ENCODE measurements at places on chromosomes 7 and 10.

DNA sequence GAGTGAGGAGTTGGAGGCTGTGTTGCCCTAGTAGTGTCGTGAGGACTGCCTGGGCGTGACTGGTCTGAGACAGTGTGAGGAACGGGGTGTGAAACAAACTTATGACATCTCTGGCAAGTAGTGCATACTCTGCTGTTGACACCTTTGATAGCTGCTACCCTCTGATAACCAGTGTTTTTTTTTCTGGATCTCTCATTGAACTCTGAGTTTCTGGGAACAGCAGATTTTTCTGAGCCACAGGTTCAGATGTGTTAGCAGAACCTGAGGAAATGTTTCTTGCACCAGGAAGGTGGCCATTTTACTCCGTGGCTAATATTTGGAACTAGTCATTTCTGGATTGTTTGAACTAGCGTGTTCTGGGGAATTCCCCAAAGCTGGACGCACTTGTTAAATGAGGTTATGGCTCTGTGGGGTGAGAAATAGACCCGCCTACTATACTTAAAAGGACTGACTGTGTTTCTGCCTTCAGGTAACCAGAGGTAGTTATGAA lies 52.9 kb downstream of the AUTS2 start:
- no peak for DNase-seq

- DNase-seq = no peak
Measured at GRCh38 chr7:101468546-101469275, 106.0 kb downstream of the COL26A1 start.

DNA sequence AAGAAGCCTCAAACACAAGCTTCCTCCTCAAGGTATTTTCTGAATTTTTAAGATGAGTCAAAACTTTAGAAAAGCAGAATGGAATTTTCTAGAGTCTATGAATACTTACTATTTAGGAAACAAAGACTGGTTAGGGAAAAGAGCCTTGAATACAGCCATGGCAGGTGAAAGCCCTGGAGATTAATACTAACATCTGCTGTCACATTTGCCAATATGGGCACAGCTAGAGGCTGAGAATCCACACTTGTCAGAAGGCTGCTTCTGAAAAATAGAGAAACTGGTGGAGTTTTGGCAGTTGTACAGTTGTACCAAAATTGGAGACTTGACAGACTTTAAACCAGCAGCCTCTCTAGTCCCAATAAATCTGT lies 24.3 kb upstream of the CNNM1 start:
- no peak for DNase-seq

DNA sequence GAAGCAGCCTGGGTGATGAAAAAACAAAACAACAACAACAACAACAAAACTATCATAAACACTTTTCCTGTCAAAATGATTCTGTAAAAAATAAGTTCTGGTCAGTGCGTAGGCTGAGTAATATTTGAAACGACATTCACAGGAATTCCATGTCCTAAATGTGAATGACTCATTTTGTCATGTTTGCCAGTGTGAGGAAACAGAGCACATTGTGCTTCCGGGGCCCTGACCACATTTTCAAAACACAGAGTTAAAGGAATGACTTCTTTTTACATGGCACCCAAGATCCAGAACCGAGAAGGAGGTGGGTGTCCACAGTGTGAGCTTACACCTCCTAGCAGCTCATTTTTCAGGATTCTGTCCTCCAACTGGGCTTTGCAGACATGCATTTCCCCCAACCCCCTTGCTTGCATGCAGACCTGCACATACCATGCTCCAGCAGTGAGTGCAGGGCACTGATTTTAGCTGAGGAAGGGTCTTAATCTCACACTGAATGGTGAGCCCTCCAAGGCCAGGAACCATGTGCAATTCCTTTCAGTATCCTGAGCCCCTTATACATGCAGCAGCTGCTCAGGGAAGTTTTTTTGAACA lies 3.0 kb downstream of the CLRN3 start:
- DNase-seq = no peak

- DNase-seq = no peak
Measured at GRCh38 chr10:123494301-123494808, 171.8 kb upstream of the GPR26 start.

DNA sequence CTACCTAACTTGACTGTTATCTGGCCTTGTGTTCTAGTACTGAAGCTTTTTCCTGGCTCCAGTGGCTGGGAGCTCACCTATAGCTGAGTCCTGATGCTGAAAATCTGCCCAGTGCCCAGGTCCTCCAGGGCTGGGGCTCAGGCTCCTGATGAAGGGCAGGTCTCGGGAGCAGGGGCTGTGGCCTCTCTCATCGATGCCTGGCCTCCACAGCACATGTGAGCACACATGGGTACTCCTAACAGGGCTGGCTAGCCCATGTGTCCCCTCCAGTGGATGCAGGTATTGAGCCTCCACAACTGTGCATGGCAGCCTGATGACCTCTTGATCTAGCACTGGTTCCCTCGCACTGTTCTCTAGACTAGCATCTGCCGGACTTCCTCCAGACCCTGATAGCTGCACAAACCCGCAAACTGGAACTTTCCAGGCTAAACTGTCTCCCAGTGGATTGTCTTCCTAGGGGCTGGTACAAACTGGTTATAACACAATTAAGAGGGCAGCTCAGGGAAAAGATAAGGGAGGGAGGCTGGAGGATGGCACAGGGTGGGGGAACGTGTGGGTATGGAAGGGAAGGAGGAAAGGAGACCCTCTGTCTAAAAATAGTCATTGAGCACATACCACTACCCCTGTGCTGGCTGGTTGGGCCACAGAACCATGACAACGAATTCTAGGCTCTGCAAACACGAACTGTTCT lies 35.1 kb downstream of the PLAC9 start:
- no peak for DNase-seq

DNA sequence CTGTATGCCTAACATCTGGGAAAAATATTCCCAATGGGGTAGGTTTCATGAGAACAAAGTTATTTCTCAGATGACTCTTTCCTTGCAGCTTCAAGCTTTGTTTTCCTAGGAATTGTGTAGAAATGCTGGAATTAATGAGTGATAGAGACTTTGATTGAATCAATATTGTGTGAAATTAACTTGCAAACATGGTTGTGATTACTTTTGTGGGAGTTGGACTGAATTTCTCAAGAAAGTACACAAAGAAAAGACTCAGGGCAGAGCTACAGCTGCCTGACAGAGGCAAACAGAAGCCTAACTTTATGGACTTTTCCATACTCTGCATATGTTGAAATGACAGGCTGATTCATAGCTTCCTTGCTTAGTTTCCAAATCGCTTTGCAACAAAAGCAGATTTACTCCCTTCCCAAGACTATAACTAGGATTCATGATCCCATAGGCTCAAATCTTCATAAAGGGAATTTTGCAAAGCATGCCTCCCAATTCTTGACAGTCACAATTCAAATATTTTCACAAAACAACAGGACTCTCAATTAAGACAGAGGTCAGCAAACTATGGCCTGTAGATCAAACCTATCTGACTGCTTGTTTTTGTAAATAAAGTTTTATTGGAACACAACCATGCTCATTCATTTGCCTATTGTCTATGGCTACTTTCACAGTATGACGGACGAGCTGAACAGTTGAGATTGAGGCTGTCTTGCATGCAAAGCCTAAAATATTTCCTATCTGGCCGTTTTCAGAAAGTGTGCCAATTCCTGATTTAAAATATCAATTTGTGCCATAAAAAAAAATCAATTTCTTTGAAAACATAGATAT lies 27.6 kb downstream of the NRP1 start:
- no peak for DNase-seq

DNA sequence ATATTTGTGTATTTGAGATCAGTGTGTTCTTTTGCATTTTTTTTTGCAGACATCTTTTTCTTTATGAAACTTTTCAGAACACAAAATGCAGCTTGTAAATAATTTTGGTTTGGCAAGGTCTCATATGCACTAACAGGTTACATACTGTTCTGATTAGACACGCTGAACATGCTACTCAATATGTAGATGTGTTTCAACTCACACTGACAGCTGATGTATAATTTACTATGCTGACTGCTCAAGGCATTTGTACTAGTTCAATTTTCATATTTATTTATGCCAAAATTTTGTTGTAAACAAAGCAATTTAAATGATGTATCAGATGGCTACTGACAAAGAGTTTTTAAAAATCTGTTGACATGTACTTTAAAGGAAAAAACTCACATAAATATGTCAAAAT lies 123.8 kb downstream of the TFEC start:
- DNase-seq = no peak

DNA sequence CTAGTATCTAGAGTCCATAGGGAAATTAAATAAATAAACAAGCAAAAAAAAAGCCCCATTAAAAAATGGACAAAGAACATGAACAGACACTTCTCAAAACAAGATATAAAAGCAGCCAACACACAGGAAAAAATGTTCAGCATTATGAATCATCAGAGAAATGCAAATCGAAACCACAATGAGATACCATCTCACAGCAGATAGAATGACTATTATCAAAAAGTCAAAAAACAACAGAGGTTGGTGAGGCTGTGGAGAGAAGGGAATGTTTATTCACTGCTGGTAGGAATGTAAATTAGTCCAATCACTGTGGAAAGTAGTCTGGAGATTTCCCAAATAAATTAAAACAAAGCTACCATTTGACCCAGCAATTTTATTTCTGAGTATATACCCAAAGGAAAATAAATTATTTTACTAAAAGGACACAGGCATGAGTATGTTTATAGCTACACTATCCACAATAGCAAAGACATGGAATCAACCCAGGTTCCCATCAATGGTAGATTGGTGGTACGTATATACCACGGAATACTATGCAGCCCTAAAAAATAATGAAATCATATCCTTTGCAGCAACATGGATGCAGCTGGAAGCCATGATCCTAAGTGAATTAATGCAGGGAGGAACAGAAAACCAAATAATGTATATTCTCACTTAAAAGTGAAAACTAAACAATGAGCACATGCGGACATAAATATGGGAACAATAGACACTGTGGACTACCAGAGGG lies 366.5 kb upstream of the SEMA3C start:
- DNase-seq = no peak

DNA sequence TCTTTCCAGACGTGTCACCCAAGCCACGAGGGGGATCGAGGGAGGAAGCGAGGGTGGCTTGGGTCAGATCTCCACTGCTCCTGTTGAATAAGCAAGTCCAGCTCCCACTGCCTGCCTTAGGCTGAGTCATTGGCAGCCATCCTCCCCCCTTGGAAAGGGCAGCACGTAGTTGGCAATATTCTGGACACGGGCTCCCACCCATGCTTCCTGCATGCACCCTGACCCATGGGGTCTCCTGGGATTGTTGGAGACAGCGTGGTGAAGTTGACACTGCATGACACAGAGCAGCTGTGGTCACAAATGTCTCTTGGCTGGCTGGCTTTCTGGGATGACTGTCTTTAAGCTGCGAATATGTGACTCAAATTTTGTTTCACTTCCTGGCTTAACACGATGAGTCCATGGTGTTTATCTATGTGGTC lies 11.2 kb downstream of the BTBD16 start:
- DNase-seq = no peak

DNA sequence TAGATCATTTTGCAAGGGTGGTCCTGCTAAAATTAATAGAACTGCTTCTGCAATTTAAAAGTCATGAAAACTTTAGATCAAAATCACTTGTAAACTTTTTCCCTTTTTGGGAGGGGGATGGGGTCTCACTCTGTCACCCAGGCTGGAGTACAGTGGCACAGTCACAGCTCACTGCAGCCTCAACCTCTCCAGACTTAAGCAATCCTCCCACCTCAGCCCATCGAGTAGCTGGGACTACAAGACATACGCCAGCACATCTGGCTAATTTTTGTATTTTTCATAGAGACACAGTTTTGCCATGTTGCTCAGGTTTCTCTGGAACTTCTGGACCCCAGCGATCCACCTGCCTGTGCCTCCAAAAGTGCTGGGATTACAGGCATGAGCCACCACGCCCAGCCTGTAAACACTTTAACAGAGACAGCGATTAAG lies 79.7 kb downstream of the LRRC17 start:
- DNase-seq = no peak

GRCh38 chr10:127755753-127756152 lies 18.8 kb downstream of the FOXI2 start:
- no peak for DNase-seq

DNA sequence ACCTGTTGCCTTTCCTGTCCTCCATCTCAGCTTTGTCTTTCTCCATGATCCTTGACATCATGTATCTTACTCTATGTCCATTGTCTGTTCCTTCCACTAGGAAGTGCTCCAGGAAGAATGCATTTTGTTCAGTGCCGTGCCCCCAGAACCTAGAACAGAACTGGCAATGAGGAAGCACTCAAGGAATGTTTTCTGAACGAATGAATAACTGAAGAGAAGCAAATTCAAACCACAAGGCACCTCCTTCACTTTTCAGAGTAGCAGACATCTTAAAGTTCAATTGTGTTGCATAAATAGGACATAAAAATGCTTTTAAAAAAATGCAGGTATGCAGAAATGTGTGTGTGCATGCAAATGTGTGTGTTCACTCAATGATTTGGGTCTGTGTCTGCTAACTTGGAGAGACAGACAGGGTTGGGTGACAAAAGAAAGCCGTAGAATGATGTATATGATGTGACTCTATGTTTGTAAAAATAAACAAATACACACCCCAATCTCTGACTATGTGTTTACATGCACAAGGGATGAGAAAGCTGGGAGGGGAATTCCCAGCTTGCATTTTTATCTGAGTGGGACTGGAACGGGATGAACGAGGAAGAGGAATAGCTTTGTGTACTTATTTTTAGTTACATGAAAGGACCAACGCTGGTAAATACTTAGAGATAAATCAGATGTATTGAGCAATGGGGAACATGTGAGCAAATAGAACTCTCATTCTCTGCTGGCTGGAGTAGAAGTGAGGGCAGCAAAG lies 237.7 kb downstream of the FANK1 start:
- no peak for DNase-seq

GRCh38 chr7:14336256-14336655 lies 346.8 kb upstream of the ETV1 start:
- no peak for DNase-seq

DNA sequence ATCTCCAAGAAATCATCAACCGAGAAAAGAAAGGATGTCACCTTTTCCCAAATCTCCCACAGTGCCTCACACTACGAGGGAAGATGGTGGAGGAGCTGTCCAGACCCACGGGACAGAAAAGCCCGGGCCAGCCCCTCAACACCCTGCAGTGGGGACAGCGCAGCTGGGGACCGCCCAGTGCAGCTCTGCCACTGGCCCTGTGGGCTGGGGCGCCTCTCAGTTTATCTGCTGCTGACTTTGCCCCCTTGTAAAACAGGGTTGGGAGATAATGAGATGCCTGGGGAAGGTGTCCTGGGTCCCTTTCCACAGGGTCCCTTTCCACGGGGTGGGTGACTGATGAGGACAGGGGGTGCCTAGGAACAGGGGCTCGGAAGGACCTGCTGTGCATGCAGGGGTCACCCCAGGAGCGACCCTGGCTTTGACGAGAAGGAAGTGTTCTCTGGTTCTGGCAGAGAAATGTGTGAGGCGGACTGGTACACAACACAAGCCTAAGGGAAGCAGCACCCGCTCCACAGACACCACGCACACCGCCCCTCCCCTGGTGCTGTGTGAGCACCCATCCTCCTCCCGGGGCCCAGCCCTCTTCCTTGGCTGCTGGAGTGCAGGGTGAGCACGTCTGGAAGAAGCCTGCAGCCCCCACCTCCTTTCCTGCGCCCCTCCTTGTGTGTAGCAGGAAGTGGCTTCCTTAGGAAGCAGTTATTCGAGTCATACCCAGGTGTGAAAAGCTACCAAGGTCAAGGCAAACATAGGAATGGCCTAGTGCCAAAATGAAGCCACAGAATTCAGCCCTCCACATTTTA lies 339.9 kb downstream of the DNAJB6 start:
- no peak for DNase-seq

GRCh38 chr7:154853727-154854095 lies 149.2 kb downstream of the PAXIP1 start:
- no peak for DNase-seq
